Fibroblast of skin of right biceps (primary cell): ENCODE measurements at places on chromosomes 2 and 18.

GRCh38 chr18:723541-724080 is 11.2 kb upstream of the ENOSF1 start:
- no peak for DNase-seq

DNA sequence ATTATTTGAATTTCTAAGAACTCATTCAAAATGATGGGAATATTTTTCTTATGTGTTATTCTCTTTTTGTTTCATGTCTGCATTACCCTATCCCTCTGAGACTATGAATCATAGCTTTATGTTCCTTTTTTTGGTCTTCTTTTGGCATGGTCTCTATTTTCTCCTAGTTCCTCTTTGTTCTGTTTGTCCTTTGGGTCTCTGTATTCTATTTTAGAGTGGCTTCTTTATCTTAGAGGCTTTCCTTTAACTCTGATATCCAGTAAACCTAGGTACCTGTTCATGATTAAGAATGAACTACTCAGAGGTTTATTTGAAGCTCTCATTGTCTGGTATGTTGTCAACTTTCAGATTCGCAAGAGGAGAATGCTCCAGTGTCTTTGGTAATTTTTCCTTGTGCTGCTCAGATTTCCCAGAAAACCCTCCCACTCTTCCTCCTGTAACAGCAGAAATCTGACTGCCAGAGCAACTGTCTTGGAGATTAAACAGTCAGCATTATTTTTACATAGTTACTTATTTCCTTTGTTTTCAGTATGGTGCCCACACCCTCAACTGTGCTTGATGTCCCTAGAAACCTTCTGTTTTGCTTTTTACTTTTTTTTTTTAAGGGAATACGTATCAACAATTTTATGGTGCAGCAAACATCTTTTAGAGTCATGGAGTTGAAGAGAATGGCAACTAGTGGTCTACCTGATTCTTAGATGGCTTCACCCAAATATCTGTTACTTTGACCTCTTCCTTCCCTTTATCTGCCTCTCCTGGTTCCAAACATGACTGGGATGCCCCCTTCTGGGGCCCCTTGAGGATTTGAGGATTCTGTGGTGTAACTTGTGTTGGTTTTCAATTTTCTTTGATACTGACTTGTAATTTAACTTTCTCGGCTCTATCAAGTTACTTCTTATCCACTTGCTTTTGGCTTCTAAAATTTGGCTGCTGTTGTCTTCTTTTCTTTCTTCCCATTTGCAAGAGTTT is 92.0 kb downstream of the DPP10 start:
- DNase-seq: no peak

DNA sequence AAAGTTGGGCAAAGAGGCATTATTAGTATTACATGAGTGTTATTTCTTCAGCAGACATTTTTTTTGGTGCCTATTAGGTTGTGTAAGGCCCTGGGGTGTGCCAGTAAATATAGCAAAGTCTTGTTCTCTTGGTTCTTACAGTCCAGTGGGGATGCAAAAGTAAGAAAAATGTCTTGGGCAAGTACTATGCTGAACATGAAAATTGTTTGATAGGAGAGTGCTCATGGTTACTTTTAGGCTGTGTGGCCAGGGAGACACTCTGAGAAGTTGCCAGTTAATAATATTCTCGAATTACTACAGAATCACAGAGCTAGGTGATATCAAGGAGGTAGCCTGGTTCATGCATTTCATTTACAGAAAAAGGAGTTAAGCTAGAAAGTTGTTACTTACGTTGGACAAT is 1.9 kb downstream of the AGFG1 start:
- no peak for DNase-seq

- peak; percentile 76 for DNase-seq
Measured at GRCh38 chr2:67510745-67511144, 113.6 kb downstream of the ETAA1 start.

DNA sequence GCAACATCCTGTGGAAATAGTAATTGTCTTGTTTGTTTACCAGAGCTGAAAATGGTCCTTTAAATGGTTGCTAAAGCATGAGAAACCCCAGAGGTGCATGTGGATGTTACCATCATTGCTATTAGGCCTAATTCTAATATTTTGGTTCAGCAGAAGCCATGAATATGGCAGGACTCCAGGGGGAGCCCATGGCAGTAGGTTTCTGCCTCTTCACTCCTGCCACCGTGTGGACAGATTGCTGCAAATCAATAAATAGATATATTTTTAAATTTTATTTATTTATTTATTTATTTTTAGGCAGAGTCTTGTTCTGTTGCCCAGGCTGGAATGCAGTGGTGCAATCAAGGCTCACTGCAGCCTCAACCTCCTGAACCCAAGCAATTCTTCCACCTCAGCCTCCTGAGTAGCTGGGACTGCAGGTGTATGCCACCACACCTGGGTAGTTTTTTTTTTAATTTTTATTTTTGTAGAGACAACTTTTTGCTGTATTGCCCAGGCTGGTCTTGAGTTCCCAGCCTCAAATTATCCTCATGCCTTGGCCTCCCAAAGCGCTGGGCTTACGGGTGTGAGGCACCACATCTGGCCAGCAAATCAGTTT is 54.9 kb upstream of the CAPN13 start:
- DNase-seq: peak; percentile 78

GRCh38 chr18:26826656-26827235 is 38.8 kb downstream of the AQP4 start:
- DNase-seq: no peak

DNA sequence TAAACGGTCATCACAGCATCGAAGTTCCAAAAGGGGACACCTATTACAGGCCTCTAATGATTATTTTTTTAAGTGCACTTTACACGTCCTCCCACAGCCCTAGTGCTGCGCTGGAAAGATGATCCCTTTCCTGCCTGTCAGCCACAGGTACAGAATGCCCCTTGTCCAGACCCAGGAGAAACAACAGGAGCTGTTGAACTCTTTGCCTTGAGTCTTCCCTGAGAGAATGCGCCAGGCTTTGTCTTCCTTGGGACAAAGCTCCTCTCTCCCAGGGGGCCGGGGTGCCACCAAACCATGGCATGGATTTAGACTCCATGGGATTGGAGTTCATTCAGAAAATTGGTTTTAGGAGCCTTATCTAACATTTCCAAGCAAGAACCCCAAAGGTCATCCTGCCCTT is 319.0 kb upstream of the SOX11 start:
- DNase-seq: peak; percentile 34

DNA sequence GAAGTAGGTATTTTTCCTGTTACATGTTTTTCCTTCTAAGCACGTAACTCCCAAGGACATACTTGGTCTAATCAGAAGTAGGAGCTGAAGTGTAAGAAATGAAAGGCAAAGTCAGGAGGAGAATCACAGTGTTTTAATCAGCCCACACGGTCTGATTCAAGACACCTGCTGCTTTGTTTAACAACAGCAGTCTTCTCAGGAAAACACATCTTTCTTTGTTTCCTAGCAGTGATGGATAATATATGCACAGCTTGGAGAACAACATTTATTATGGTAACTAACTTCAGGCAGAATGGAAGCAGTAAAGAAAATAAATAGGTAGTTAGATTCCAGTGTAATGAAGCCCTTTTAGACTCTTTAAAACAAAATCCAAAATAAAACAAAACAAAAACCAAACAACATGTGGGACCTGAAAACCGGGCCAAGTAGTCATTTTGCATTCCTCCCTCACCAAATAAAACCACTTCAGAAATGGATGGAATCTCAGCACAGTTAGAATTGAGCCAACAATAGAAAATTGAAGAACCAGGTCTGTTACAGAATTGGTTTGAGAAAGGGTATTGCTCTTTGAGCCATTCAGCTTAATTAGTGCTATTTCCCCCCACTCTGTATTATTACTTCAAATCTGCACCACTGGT is 61.1 kb upstream of the UGP2 start:
- DNase-seq: no peak

DNA sequence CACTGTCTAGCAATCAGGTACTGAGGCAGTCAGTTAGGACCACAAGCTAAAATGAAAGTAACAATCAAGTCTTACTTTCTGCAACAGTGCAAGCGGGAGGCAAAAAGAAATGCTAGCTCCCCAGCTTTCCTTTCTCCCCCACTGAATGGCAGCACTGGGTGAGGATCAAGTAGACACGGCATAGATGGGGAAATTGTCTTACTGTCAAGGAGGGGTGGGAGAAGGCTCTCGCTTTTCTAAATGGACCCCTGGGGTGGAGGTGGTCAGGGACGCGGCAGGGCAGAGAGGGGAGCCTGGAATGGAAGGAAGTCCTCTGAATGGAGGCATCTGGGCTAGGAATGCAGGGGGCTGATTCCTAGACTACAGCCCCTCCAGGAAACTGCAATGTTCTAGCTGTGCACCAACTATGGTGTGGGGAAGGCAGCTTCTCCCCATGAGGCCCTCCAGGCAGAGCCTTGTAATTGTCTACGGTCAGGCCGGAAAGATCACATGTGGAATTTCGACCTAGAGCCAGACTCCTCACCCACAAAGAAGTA is 24.3 kb downstream of the METTL8 start:
- DNase-seq: no peak

- DNase-seq: no peak
Measured at GRCh38 chr18:26531605-26532298, 16.6 kb downstream of the KCTD1 start.

DNA sequence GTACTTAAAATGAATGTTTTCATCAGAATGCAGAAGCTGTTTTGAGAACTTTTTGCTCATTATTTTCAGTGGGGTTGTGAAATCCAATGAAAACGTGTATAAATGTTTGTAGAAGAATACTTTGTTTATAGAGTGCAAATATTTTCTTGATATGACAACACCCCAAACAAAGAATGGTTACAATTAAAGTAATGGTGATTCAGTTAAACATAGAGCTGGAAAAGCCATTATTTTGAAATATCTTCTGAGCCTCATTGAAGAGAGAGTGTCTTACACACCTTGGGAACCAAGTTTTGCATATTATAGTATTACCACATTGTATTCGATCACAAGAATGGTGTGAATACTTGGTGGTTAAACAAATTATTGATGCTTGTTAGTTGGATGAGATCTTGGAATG is 48.7 kb downstream of the SPTBN1 start:
- DNase-seq: peak; percentile 33

- DNase-seq: no peak
Measured at GRCh38 chr2:134109725-134110124, 144.1 kb upstream of the MGAT5 start.

DNA sequence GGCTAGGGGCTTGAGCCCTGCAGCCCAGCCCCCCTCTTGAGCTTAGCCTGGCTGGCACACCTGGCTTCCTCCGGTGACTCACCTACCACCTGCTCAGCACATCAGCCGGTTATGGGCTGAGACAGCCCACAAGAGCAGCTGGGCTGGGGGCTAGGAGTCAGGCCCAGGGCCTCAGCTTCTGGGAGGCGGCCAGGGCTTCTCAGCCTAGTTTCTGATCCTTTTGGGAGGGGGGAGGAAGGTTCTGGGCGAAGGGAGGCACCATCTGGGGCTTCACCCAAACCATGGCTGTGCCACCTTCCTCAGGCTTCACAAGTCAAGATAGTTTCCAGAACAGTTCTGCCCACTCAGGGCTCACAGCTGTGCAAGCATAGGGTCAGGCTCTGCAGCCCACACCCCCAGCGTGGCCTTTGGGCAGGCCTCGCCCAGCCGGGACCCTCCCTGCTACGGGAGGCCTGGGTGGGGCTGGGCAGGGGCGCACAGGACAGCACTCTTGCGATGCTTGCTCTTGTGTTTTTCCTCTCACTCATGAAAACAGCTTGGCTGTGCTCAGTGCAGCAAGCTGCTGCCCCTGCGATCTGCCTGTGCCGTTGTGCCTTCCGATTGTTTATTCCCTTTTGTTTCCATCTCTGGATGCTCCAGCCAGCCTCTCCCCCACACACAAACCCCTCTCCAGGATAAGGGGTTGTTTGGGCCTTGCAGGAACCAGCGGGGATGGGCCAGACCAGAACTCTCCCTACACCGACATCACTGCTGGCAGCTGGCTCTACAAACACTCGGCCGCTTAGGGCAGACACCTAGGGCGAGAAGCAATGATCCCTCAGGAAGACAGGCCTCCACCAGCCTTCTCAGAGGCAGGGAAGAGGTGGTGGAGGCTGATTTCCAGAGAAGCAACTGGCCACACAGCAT is 26.1 kb upstream of the SEMA4C start:
- no peak for DNase-seq

GRCh38 chr18:4106407-4107033 is 348.6 kb downstream of the DLGAP1 start:
- DNase-seq: peak; percentile 59

DNA sequence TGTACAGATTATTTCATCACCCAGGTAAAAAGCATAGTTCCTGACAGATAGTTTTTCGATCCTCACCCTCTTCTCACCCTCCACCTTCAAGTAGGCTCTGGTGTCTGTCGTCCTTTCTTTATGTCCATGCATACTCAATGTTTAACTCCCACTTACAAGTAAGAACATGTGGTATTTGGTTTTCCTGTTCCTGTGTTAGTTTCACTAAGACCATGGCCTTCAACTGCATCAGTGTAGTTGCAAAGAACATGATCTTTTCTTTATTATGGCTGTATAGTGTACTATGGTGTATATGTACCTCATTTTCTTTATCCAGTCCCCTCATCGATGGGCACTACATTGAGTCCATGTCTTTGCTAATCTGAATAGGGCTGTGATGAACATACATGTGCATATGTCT is 184.2 kb downstream of the KCNJ3 start:
- DNase-seq: no peak

DNA sequence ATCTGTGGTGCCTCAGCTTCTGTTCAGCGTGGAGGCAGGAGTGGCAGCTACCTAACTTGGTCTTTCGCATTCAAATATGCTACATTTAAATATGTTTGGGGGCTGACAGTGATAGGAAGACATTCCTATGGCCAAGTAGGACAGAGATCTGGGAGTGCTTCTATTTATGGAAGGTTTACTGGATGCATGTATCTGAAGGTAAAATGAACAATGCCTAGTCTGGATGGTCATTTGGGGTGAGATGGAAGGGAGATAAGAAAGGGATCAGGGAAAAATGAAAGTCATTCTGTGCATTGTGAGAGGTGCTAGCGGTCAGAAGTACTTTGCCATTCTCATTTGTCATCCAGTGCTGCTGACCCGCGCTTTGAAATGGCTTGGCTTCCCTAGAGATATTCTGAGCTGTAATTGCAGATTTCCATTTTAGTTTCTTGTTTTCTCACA is 300.9 kb upstream of the FBXO11 start:
- no peak for DNase-seq

DNA sequence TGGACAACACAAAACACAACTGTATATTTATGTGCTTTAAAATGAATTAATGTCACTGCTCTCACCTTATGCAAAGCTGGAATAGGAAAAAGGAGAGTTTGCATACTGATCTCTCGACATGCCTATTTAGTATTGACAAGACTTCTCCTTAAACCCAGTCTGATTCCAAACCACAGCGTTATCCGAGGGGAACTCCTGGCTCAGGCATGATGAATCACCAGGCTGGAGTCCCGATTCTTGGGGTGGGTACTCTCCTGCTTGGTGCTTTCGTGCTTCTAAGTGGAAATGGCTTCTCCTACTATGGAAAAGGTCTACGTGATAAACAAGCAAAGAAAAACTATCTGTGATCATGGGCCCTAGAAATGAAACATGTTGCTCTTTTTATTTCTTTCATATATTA is 88.9 kb upstream of the SLC35G4 start:
- DNase-seq: peak; percentile 35

- peak; percentile 76 for DNase-seq
Measured at GRCh38 chr2:234032279-234032856, 18.1 kb upstream of the SPP2 start.

GRCh38 chr2:45494978-45495293 is 116.1 kb downstream of the SRBD1 start:
- DNase-seq: no peak

GRCh38 chr2:71711133-71711855 is 257.9 kb downstream of the DYSF start:
- peak; percentile 68 for DNase-seq

GRCh38 chr2:253202-253638 is 10.6 kb downstream of the SH3YL1 start:
- no peak for DNase-seq

- no peak for DNase-seq
Measured at GRCh38 chr2:41381701-41382100, 666.1 kb upstream of the PKDCC start.

- DNase-seq: no peak
Measured at GRCh38 chr18:69795791-69796190, 151.9 kb downstream of the CD226 start.
